ENCODE measurements at places on chromosomes 1 and 21. TPM values are rescaled to one million over a fixed set of nuclear protein-coding genes. Genes with fewer than 3 reads are reported as not detected.

OR2T29 gene
- total RNA-seq: not detected

VCAM1 gene
- not detected for total RNA-seq

CRYBG2 gene
- 3.3 TPM for total RNA-seq

DCLRE1B gene
- 10.6 TPM for total RNA-seq

LDLRAD1 gene
- not detected for total RNA-seq

AUNIP gene
- total RNA-seq: 5.2 TPM

LCK gene
- total RNA-seq: 0.86 TPM

LCE1F gene
- not detected for total RNA-seq

PEX14 gene
- total RNA-seq: 17.9 TPM

C8A gene
- total RNA-seq: not detected
